Keratinocyte (primary cell): ENCODE measurements at places on chromosomes 13 and 19. TPM values are rescaled to one million over a fixed set of nuclear protein-coding genes. Genes with fewer than 3 reads are reported as not detected.

GRCh38 chr19:2556221-2557092, 80.5 kb downstream of the GADD45B start:
- DNase-seq, result no peak

- DNase-seq, result no peak
Observed at GRCh38 chr13:113840541-113841352, 23.1 kb downstream of the GAS6 start.

DNA sequence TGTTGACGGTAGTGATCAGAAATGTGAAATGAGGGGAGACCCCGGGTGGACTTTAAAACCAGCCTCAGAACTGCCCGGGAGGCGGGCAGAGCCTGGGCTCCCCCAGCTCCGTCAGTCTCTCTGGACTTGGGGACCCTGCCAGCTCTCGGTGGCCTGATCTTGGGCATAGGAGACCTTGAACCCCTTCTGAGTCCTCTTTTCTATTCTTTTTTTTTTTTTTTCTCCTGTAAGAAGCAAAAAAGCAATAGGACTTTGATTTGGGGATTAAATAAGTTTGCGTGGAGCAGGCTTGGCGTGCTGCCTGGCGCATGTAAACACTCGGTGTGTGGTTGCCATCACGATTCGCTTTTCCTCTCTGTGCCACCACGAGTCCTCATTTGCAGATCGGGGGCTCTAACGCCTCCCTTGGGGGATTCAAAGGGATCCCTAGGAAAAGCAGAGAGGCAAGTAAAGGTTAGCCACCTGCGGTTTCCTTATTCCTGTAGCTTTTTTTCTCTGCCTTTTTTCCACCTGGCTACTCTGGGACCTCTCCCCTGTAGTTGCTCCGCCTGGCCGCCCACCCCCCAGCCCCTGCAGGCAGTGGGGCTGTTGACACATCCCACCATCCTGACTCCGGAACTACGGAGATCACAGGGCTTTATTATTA, 1.3 kb downstream of the SAFB start:
- DNase-seq, result no peak

GRCh38 chr13:79405501-79405830, 589 bp downstream of the RBM26 start:
- DNase-seq, result no peak

- no peak for DNase-seq
Observed at GRCh38 chr13:97376981-97377380, 57.0 kb upstream of the RAP2A start.

- DNase-seq, result no peak
Observed at GRCh38 chr19:5113633-5114586, 145.0 kb downstream of the KDM4B start.

DNA sequence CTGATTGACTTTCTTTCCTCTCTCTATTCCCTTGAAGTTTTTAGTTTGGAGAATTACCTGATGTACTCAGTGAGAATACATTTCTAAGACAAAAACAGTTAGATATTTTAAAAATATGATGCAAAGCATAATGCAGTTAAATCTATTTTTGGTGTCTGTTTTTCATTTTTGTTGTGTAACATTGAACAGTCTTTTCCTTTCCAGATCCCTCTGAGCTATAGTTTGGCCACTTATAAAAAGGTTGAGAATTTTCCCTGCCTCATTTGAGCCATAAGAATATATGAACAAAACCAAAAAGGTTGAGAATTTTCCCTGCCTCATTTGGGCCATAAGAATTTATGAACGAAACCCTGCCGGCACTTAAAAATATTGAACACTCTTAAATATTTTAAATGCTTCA, 57.0 kb upstream of the IPO5 start:
- no peak for DNase-seq

- no peak for DNase-seq
Observed at GRCh38 chr19:44740351-44740824, 8.1 kb upstream of the BCL3 start.

TRIP10 gene
- polyA plus RNA-seq, result 34.8 to 43.8 TPM (median 36.2 TPM) in 3 replicates

TMEM190 gene
- polyA plus RNA-seq, result 0.19 TPM in 1 of 3 replicates, not detected in the others

ZNF211 gene
- 9.4 to 19.5 TPM (median 15.5 TPM) in 3 replicates for polyA plus RNA-seq
